T-helper 17 cell (primary cell): ENCODE measurements at places on chromosomes 2 and 18. TPM values are rescaled to one million over a fixed set of nuclear protein-coding genes. Genes with fewer than 3 reads are reported as not detected.

ANKRD30B gene
- total RNA-seq, result not detected

DNA sequence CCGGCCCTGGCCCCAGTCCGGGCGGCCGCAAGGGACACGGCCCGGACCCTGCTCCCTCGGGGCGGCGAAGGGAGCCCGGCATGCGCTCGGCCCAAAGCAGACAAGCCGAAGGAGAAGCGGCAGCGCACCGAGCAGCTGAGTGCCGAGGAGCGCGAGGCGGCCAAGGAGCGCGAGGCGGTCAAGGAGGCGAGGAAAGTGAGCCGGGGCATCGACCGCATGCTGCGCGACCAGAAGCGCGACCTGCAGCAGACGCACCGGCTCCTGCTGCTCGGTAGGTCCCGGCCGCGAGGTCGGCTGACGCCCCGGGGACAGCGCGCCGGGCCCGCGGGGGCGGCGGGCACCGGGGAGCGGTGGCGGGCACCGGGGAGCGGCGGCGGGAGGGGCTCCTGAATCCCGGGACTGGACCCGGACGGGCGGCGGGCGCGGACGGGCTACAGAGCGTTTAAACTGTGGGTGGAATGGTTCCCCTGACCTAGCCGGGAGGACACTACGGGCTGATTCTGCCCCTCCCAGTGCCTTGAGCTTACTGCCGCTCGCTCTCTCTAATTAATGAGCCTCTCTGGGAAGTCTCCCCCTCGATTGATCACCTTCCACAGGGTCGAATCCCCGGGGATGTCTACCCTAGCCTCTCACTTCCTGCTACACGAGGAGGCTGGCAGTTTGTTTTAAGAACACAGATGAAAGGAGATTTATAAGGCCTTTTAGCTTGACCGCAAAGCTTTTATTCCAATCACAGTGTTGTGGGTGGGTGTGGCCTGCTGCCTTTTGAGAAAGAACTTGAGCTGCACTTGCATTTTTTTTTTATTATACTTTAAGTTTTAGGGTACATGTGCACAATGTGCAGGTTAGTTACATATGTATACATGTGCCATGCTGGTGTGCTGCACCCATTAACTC, 853 bp downstream of the GNAL start:
- peaks cover 8% of the 10 kb centered on the region for H3K4me1 ChIP-seq
- peak overlapping the region; percentile 87 for H3K4me3 ChIP-seq
- no peak overlapping the region for H3K27ac ChIP-seq

GRCh38 chr2:240728827-240729226, 37.2 kb downstream of the AQP12A start:
- H3K4me1 ChIP-seq, result peaks cover 5% of the 10 kb centered on the region
- H3K36me3 ChIP-seq, result no peaks in the 10 kb centered on the region
- H3K27me3 ChIP-seq, result peaks cover 7% of the 10 kb centered on the region

DNA sequence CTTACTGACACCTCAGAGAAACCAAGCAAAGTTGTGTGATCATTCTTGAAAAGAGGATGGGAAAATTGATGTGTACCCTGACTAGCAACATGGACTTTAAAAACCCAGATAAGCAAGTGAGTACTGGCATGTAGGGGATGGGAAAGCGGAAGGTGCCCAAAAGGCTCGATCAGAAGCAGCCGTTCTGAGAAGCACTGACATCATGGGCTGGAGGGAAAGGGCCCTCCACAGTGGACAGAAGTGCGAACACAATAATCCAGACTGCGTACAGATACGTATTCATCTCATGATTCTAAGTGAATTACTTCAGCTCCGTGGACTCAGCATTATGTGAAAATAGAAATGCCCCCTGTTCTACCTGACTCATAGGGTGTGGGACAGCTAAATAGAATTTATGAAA, 42.2 kb downstream of the CDH2 start:
- H3K27ac ChIP-seq, result no peak overlapping the region
- H3K27me3 ChIP-seq, result no peaks in the 10 kb centered on the region
- no peaks in the 10 kb centered on the region for H3K36me3 ChIP-seq
- H3K4me3 ChIP-seq, result no peak overlapping the region
- DNase-seq, result no peak

- H3K27ac ChIP-seq, result no peak overlapping the region
- H3K36me3 ChIP-seq, result no peaks in the 10 kb centered on the region
- no peak overlapping the region for H3K4me3 ChIP-seq
- DNase-seq, result no peak
- no peaks in the 10 kb centered on the region for H3K4me1 ChIP-seq
Measured at GRCh38 chr2:122322815-122323214, 567.4 kb downstream of the TSN start.

DNA sequence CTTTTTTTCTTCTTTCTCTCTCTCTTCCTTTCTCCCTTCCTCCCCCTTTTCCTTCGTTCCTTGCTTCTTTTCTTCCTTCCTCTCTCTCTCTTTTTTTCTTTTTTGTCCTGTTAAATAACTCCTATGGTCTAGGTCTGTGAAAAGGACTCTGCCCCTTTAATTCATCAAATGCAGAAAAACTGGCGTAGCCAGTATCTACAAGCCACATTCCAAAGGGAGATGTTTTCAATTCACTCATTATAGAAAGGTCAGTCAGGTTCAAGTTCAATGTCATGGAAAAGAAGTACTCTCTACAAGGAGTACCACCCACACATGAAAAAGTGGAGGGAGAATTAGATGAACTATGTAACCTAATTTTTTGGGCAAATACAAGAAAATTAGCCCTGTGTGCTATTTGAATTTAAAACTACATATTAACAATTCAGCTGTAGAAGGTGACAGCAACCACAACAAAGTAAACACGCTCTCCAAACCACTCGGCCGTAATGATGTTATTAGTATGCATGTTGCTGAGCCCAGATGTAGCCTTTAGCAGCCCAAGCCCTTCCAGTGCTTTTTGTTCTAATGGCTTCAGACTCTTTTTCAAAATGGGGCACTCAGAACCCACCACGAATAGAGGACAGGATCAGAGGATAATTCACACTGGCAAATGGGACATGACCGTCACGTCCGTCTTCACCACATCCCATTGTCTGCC, 735.4 kb upstream of the FANCL start:
- no peak overlapping the region for H3K27ac ChIP-seq
- no peaks in the 10 kb centered on the region for H3K36me3 ChIP-seq
- no peak for DNase-seq
- no peak overlapping the region for H3K4me3 ChIP-seq
- H3K4me1 ChIP-seq, result no peaks in the 10 kb centered on the region

DNA sequence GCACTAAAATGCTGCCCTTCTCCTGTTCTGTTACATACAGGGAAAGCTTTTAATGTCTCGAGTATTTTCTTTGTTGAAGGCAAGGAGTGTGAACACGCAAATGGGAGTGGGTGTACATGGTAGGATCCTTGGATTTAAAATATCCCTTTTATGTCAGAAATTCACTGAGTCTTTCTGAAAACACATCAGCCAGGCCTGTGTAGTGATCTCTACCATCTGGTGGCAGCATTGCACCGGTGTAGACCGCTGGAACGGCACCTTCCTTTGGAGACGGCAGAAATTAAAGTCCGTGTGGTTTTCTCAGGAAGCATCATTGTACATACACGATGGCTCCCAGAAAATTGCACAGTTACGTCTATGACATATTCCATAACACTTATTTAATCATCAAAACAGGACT, 515.8 kb downstream of the GALR1 start:
- no peak overlapping the region for H3K4me3 ChIP-seq
- DNase-seq, result no peak
- H3K4me1 ChIP-seq, result no peaks in the 10 kb centered on the region
- no peak overlapping the region for H3K27ac ChIP-seq
- no peaks in the 10 kb centered on the region for H3K36me3 ChIP-seq
- peaks cover 31% of the 10 kb centered on the region for H3K27me3 ChIP-seq

DNA sequence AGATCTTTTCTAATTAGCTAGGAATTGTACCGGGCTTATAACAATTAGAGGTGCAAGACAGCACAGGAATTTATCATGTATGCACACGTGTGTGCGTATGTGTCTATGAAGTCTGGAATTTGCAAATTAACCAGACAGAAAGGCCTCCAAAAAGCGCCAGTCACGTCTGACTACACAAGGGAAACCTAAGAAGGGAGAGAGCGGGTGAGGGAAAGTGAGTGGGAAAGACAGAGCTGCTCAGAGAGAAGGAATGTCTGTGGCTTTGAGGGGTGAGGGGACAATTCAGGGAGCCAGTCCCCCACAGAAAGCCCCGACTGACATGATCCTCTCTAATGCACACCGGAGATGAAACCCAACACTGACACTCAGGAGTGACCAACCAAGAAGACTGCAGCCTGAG, 197.7 kb upstream of the SH3BP4 start:
- H3K36me3 ChIP-seq, result no peaks in the 10 kb centered on the region
- H3K27me3 ChIP-seq, result peaks cover 10% of the 10 kb centered on the region
- no peak overlapping the region for H3K4me3 ChIP-seq
- DNase-seq, result no peak
- H3K4me1 ChIP-seq, result peaks cover 2% of the 10 kb centered on the region

SRD5A2 gene
- not detected for total RNA-seq

DNA sequence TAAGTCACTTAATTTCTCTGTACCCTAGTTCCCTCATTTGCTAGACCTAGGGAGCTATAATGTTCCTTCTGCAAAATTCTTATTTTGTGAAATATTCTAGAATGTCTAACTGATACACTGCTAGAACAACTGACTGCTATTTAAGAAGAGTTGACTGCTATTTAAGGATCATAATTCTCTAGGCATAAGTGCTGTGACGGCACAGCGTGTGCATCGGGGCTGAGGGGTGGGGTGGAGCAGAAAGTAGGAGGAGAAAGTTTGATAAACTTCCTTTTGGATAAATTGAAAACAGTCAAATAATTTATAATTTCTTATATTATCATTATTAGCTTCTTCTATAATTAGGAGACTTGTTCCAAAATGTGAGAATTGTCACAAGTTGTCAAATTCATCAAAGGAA, 10.4 kb upstream of the ACTR3 start:
- H3K27ac ChIP-seq, result no peak overlapping the region
- H3K4me3 ChIP-seq, result no peak overlapping the region
- DNase-seq, result no peak
- H3K4me1 ChIP-seq, result peaks cover 27% of the 10 kb centered on the region

GRCh38 chr2:64666810-64667438, 13.2 kb upstream of the SERTAD2 start:
- DNase-seq, result no peak
- peak overlapping the region; percentile 3 for H3K4me3 ChIP-seq
- H3K27me3 ChIP-seq, result no peaks in the 10 kb centered on the region

ADAM23 gene
- total RNA-seq, result 29.6 TPM

DNA sequence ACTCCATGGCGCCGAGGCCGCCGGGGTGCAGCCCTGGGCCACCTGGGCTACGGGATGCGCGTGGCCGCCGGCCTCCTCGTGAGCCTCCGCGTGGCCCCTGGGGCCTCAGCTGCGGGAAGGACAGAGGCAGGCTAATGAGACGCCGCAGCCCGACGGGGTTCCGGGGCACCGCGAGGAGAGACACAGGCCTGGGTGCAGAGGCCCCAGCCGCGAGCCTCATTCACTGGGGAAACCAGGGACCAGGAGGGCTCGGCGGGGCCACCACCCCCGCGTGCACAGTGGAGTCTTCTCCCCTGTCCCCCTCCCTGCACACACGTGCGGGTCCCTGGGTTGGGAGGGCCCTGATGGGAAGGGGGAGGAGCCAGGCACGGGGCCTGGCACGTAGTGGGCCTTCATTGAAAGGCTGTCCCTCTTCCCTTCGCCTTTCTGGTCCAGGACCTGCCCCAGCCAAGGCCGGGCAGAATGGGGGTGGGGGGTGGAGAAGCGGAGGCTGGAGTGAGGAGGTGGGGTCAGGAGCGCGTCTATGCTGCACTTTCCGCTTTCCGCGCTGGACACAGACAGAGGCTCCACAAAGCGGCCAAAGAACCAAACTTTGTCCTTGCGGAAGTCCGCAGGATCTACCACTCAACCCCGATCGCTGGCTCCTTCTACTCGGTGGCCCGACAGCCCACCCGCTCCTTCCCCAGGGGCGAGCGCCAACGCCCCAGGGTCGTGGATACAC, 9.1 kb downstream of the ALPP start:
- DNase-seq, result no peak

CMPK2 gene
- 5.9 TPM for total RNA-seq

TNFAIP6 gene
- total RNA-seq, result not detected

- DNase-seq, result no peak
- no peak overlapping the region for H3K4me3 ChIP-seq
- no peak overlapping the region for H3K27ac ChIP-seq
- no peaks in the 10 kb centered on the region for H3K27me3 ChIP-seq
Measured at GRCh38 chr2:141595316-141595920, 535.4 kb downstream of the LRP1B start.

DNA sequence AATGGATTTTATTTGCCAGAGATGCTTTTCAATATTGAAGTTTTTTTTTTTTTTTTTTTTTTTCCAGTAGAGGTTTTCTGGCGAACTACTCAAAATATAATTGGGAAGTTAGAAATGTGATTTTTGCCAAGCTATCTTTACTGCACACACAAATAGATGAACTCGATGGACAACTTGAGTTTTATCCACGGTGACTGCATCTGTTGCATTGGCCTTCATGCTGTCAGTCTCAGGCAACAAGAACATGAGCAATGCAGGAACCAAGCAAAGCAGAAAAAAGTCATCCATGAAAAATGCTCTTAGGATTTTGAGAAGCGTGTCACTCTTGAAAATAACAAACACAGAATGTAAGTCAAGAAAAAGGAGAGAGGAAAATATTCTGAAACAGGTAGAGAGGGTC, 22.7 kb upstream of the HDAC4 start:
- peaks cover 25% of the 10 kb centered on the region for H3K27me3 ChIP-seq
- no peaks in the 10 kb centered on the region for H3K4me1 ChIP-seq
- DNase-seq, result no peak
- H3K27ac ChIP-seq, result no peak overlapping the region

RALB gene
- 20.2 TPM for total RNA-seq

- no peaks in the 10 kb centered on the region for H3K36me3 ChIP-seq
- no peak overlapping the region for H3K4me3 ChIP-seq
- peaks cover 16% of the 10 kb centered on the region for H3K4me1 ChIP-seq
- H3K27ac ChIP-seq, result no peak overlapping the region
Measured at GRCh38 chr2:74576863-74577229, 22.3 kb downstream of the DOK1 start.

DSG1 gene
- total RNA-seq, result not detected

AQP12B gene
- not detected for total RNA-seq

CD28 gene
- total RNA-seq, result 174 TPM
